ENCODE measurements at places on chromosomes 6 and 20.
A peak's percentile ranks its signal among the peaks of the same experiment; 100 is the strongest.

DNA sequence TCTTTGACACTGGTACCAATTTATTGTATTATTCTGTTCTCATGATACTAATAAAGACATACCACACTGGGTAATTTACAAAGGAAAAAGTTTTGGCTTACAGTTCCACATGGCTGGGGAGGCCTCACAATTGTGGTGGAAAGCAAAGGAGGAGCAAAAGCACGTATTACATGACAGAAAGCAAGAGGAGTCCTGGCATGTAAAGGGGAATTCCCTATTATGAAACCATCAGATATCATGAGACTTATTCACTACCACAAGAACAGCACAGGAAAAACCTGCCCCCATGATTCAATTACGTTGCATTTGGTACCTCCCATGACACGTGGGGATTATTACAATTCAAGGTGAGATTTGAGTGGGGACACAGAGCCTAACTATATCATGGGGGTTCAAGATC lies 43.4 kb downstream of the SLC22A2 start:
- no peak for DNase-seq

- DNase-seq = no peak
These were observed 2.4 kb downstream of the FANCE start for GRCh38 chr6:35454391-35455110.

DNA sequence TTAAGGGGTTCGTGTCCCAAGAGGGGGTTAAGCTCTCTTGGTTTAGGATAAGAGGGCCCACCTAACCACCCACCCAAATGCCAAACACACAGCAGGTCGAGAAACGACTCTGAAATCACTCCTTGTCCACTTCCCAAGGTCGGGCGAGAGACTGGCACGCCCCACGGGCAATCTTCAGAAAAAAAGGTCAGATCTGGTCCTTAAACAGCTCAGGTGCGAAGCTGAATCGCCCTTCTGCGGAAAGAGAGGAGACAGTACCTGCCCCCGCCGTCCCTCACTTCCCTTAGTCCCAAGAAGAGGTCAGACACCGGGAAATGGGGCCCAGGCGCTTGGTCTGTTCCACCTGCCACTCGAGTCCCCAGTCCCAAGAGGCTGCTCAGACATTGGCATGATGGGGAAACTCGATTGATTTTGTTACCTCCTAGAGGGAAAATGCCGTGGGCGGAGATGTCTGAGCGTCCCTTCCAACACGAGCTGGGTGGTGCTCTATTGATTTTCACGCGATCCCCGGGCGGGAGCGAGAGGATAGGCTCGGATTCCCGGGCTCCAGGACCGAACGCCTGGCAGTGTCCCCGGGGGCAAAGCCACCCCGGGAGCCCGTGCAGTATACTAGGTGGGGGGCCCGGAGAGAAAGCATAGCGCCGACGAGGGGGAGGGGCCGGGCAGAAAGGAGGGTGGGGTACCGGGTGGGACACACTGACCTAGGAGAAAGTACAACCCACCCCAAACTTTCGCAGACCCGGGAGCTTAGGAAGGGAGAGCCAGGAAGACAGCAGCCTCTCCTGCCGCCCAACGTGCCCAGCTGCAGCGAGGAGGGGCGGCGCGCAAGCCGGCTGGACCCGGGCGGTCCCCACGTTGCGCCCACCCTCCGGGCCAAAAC lies 1.1 kb upstream of the SAMD5 start:
- no peak for DNase-seq

DNA sequence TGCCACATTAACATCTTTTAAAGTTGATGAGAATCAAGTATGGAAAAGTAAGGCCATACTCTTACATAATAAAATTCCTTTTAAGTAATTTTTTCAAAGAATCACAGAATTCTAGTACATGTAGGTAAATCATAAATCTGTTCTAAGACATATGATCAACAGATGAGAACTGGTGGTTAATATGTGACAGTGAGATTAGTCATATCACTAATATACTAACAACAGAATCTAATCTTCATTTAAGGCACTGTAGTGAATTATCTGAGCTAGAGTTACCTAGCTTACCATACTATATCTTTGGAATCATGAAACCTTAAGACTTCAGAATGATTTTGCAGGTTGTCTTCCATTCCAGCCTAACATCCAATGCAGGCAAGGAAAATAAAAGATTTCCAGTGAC lies 11.6 kb downstream of the PLN start:
- DNase-seq = no peak

- no peak for DNase-seq
These were observed 250.9 kb downstream of the LRFN2 start for GRCh38 chr6:40336296-40336695.

DNA sequence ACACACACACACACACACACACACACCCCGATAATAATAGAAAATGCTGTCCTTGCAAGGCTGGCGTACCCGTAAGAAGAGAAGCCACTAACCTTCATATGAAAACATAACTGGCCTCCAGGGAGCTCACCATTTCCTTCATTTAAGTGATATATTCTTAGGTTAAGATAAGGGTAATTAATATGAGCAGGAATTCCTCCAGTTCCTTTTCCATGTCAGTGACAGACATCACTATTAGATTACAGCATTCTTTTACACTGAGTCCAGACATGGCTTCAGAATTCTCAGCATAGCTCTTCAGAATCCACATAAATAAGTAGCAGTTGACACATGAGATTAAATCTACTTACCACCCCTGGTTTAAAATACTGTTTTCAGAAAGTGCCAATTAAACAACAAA lies 121.9 kb downstream of the SIM1 start:
- no peak for DNase-seq

DNA sequence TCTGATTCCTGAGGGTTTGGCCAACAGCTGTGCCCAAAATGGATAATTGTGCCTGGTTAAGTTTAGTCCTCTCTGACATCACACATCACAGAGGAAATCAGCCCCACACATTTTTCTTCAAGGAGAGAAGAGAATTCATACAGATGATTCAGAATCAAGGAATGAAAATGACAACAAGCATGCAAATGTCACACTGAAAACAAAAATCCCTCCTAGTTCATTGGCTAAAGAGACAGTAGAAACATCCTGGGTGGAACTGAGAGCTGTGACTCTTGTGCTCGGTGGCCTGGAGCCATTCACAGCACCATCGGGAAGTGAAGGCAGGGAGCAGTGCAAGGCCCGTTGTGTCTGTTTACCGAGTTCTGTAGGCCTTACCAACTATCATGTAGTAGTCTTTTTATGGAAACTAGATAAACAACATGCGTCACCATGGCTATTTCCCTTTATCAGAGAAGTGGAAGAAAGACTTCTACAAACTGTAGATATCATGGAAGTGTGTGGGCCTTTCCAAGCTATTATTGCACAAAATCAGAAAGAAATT lies 81.7 kb upstream of the TENT5A start:
- DNase-seq = no peak

- DNase-seq = peak; percentile 39
These were observed 35.4 kb downstream of the CEP250 start for GRCh38 chr20:35490736-35491181.

DNA sequence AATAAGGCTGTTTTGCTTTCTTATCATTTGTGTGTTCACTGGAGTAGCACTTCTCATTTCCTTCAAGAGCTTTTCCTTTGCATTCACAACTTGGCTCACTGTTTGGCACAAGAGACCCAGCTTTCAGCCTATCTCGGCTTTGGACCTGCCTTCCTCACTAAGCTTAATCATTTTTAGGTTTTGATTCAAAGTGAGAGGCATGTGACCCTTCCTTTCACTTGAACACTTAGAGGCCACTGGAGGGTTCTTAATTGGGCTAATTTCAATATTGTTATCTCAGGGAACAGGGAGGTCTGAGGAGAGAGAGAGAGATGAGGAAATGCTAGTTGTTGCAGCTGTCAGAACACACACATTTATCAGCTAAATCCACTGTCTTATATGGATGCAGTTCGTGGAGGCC lies 82.9 kb upstream of the SCAF8 start:
- no peak for DNase-seq

DNA sequence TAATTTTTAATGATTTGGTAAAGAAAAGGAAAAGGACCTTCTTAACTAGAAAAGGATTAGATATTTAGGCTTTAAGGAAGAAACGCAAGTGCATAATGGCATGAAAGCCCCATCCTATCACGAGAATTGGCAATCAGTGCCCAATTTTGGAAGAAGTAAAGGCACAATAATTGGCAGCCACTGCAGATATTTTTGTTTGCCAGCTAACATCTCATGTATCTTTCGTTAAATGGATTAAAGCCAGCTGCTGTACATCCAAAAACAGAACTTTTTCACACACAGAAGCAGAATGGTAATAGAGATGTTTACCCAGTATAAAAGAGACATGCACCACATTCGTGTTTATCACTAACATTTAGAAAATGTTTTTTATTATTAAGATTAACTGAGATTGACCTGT lies 180.3 kb downstream of the C6orf118 start:
- DNase-seq = no peak

Data from stimulated activated CD8-positive, alpha-beta memory T cell treated with anti-CD3 and anti-CD28 coated beads, Interleukin-4, amount 100 ng/mL, for 1 hour (primary cell).